ENCODE measurements at places on chromosomes 11 and 22.

GRCh38 chr11:38510041-38510440 lies 1912.0 kb upstream of the RAG2 start:
- DNase-seq: no peak

DNA sequence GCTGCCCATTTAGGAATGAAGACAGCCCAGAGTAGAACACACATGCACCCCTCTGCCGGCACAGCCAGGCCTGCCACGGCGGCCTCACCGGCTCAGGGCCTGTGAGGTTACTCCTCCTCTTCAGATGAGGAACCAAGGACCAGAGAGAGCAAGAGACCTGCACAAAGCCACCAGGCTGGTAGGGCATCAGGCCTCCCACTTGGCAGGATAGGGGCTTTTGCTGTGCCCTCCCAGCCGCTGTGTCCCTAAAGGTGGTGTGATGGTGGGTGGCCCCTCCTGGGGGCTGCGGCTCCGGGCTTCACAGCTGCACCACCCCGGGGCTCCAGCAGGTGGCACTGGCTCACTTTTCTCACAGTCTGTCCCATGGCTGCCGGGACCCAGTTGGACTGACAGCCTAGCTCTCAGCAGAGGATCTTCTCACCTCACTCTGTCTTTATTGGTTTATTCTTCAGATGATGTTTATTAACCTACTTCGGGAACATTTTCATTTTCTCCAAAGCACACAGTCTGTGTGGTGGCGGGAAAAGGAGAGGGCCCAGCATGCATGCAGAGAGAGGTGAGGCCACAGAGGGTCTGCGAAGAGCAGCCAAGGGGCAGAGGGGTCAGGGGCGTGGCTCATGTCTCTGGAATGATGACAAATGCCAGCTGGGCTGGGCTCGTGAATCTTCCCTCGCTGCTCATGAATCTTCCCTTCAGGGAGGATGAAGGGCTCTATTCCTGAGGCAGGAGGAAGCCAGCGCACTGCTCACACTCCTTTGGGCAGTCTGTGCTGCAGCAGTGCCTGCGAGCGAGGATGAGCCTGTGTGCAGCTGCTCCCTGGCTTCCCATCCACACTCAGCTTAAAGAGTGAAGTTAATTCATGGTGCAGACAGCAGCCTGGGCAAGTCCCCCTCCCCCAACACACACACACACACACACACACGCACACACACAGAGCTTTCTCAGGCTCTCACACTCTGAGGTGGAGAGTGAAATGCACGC lies 101.1 kb upstream of the PITPNB start:
- peak; percentile 49 for DNase-seq

DNA sequence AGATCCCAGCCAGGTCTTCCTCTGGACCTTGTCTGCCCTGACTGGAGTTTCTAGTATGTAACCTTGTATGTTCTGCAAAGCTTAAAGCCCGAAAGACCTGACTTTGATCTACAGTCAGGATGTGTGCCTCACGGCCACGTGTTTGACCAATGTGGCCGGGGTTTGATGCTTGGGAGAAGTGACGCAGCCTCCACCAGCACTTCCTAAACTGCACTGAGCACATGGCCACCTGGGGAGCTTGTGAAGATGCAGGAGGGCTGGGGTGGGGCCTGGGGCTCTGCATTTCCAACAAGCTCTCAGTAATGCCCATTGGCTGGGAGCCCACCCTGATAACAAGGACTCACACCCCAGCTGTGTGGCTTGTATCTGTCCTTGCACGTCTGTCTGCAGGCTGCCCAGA lies 53.2 kb downstream of the NAT10 start:
- no peak for DNase-seq

- DNase-seq: no peak
These were observed 743.5 kb downstream of the BRD1 start for GRCh38 chr22:49084206-49084605.

DNA sequence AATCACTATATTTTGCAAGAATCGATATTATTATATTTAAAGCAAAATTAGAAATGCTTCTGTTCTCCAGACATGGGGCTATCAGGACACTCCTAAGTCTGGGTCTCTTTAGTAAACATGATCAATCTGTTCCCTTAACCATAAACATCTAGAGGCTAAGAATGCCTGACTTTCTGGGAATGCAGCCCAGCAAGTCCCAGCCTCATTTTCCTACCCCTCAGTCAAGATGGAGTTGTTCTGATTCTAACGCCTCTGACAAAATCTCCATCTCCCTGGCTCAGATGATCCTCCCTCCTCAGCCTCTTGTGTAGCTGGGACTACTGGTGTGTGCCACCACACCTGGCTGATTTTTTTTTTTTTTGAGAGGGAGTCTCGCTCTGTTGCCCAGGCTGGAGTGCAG lies 35.0 kb downstream of the SLCO2B1 start:
- no peak for DNase-seq

DNA sequence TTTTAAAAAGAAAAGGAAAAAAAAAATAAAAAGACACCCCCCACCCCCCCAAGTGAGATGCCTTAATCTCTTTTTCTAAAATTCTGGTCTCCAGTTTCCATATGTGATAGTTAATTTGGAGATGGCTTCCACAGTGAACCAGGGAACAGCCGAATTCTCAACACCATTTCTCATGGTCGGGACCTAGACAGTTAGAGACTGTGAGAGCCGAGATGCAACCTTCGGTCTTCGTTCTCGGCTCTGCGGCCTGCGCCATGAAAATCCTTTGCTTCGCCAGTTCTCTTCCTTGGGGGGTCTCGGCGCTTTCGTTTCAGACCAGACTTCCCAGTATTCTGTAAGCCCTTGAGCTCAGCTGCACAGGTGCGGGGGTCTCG lies 723 bp downstream of the CACNG2 start:
- DNase-seq: no peak

DNA sequence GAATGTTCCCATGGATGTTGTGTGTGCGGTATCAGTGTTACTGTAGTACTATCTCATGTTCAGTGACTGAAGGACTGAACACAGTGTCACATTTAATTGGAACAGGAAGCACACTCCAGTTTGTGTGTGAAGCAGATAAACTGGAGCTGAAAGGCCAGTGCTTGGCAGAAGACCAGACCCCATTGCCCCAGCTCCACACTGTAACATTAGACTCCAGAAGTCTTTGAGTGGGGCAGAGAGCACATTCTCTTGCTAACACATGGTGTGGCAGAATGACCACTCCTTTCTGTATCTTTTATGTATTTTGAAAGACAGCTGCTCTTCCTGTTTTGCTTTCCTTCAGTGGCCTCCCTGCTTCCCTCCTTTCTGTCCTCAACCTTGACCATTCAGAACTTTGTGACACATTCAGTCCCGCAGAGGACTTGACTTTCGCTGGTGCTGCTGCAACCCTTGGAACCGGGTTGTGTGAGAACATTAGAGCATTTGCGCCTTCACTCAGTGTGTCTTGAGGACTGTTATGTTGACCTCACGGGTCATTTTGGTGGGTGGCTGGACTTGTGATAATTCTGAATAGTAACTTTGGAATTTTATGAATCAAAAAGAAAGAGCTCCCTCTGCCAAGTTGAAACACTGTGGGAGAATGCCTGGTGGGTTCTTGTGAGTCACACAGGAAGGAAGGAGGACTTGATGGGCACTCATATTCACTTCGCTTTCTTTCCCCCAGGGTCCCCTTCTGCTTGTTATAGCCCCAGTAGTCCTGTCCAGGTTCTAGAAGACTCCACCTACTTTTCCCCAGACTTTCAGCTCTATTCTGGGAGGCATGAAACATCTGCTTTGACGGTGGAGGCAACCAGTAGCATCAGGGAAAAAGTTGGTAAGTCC lies 26.4 kb downstream of the AMOTL1 start:
- DNase-seq: no peak

GRCh38 chr22:42947211-42947990 lies 67.5 kb downstream of the PACSIN2 start:
- no peak for DNase-seq

- DNase-seq: no peak
These were observed 16.3 kb upstream of the SORL1 start for GRCh38 chr11:121435551-121436511.

DNA sequence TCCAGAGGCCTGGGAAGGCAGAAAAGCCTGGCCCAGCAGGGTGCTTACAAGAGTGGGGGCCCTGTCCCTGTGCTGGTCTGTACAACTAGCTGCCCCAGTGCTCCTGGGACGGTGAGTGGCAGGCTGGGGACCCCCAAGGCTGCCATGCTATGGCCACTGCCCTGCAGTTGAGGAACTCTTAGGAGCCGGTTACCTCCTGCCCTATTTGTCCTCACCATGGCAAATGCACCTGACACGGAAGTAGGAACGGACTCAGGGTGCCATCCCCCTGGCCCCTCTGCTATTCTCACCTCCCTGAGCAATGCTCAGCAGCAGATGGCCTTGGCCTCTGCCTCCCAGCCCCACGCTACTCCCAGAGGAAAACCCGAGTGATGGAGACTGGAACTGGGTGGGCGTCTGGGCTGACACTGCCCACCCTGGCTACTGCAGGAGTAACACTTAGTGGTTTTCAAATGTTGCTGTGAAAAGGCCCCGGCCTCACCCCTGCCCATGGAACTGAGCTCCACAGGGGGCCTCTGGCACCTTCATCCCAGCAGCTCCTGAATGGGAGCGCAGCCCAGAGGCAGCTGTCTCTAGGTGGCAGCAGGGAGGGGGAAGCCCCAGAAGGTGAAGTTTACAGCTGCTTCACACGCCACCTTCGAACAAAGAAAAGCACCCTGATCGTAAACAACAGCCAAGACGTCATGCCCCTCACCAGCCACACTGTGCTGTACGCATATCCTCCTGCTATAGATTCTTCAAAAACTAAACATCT lies 105.3 kb downstream of the CTTN start:
- DNase-seq: no peak

DNA sequence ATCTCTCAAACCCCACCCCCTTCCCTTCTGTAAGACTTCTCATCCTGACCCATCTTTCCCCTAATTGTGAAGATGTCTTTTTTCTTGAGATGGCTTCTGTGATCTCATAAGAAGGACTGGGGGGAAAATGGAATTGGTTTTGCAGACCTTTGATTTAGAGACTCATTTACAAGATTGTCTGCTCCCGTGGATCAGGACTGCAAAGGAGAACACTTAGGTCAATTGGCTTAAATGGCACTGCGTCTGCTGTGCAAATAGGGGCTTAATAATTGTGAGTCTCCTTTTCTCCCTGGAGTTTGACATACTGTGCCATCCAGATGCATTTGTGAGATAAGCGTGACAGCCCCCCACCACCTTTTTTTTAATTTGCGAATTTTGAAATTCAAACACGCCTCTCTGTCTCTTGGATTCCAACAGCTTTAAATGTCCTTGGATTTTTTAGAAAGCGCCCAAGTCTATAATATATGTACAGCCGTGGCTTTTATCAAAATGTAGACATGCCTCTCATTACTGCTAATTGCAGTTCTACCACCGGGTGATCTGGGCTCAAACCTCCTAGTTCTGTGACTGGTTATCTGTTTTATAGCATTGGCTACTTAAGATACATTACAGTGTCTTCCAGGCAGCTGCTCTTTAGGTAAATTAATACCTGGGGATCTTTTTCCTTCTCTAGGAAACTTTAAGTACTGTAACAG lies 150.0 kb downstream of the DBX1 start:
- no peak for DNase-seq

GRCh38 chr11:133323354-133323753 lies 208.9 kb downstream of the OPCML start:
- DNase-seq: no peak

DNA sequence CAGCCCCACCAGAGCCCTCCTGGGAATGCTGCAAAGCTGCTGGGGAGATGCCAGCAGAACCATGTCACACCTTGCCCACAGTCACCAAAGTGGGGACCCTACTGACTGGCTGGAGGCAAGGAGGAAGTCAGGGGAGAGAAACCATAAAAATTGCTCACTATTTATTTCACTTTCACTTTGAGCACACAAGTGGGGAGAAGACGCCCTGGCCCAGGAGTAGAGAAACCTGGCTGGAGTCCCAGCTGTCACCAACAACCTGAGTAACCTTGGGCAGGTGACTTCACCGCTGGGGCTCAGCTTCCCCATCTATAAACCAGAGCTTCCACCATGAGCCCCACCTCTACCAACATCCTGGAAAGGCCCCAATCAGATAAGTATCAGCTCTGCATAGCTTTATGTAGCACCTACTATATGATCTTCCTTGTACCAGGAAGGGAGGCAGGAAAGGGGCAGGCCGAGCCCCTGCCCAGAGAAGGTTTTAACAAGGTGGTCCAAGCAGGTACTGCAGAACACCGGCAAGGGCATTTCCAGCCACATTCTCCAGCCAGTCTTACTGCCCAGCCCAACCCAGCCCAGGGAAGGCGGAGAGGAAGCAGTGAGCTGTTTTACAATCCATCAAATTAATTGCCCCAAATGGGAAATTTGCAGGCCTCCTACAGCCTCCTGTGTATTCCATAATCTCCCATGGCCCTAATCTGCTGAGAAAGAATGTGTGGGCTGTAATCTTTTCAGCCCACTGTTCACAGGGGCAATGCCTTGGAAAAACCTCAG lies 27.6 kb downstream of the PLEKHA7 start:
- peak; percentile 69 for DNase-seq

DNA sequence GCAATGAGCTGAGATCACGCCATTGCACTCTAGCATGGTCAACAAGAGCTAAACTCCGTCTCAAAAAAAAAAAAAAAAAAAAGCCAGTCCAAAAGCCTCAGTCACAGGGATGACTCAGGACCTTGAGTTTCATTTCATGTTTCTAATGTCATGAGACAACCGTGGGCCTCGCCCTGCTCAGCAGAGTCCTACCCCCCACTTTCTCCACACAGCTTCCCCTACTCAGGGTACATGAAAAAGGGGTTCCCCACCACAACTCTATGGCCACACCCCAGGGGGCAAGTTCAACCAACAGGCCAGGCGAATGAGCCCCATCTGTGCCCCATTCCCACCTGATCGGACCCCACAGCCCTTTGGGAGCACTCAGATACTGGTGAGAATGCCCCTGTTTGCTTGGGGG lies 24.3 kb upstream of the ADA2 start:
- DNase-seq: no peak

DNA sequence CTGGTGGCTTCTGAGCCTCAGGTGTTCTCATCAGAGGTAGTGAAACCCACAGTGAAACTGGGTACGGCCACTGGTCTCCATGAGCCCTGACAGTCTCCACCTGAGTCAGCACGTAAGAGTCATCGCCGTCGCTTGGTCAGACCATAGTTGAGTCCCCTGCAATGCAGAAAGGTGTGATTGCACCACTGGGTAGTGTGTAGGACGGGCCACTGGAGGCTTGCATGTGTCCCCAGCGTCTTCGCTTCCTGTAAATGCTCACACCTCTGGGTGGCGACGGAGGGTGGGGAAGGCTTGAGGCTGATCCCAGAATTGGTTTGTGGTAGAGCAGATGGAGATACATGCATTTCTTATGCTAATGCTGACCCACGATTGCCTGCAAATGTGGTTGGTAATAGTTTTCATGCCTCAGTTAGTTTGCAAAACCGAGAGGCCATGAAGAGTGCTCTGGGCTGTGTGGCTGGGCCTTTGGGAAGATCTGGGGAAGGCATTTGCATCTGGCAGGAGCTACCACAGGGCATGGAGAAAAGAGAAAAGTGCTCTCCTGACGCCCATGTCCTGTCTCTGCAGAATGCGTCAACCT lies 26.5 kb downstream of the CTTN start:
- no peak for DNase-seq

- DNase-seq: no peak
These were observed 40.3 kb downstream of the SPECC1L start for GRCh38 chr22:24310969-24311368.

- no peak for DNase-seq
These were observed 83.5 kb downstream of the BDNF start for GRCh38 chr11:27616711-27617110.

GRCh38 chr22:49906071-49906798 lies 12.0 kb downstream of the ALG12 start:
- DNase-seq: no peak
